ENCODE measurements at places on chromosomes 5 and 9. TPM values are rescaled to one million over a fixed set of nuclear protein-coding genes. Genes with fewer than 3 reads are reported as not detected.

DAPK1 gene
- total RNA-seq = 98.7 TPM

TRPM3 gene
- 0.55 TPM for total RNA-seq

S1PR3 gene
- total RNA-seq = 3.0 TPM

SPINK7 gene
- not detected for total RNA-seq

TPM2 gene
- 152 TPM for total RNA-seq

CATSPER3 gene
- total RNA-seq = 1.5 TPM

AK8 gene
- total RNA-seq = not detected

DNA sequence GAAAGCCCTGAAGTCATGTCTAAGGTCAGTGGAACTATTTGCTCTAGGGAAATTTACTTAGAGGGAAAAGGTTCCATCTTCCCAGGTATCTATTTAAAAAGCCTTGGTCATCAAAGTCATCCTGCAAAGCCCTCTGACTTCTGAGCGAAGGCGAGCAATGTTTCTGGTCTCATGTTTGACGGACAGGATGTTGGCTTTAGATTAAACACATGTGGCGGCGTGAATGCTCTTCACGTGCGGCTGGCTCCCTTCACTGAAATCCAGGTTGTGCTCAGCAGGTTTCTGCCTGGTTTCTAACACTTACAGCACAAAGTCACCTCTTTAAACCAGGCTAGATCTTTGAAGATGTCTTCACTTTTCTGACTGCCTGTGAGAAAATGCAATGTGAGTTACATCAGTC lies 5.7 kb upstream of the ZBTB34 start:
- DNase-seq = no peak

GRCh38 chr9:90631964-90632363 lies 10.7 kb downstream of the DIRAS2 start:
- no peak for DNase-seq

DNA sequence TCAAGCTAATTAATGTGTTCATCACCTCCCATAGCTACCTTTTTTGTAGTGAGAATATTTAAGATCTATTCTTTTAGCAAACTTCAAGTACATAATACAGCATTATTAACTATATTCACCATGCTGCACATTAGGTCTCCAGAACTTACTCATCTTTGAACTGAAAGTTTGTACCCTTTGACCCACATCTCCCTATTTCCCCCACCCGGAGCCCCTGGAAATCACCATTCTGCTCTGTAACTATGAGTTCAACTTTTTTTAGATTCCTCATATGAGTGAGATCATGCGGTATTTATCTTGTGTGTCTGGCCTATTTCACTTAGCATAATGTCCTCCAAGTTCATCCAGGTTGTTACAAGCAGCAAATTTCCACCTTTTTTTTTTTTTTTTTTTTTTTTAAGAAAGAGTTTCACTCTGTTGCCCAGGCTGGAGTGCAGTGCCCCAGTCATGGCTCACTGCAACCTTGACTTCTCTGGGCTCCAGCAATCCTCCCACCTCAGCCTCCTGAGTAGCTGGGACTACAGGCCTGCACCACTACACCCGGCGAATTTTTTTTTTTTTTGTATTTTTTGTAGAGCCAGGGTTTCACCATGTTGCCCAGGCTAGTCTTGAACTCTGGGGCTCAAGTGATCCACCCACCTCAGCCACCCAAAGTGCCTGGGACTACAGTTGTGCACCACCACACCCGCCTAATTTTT lies 100.4 kb upstream of the SAP30L start:
- no peak for DNase-seq

DNA sequence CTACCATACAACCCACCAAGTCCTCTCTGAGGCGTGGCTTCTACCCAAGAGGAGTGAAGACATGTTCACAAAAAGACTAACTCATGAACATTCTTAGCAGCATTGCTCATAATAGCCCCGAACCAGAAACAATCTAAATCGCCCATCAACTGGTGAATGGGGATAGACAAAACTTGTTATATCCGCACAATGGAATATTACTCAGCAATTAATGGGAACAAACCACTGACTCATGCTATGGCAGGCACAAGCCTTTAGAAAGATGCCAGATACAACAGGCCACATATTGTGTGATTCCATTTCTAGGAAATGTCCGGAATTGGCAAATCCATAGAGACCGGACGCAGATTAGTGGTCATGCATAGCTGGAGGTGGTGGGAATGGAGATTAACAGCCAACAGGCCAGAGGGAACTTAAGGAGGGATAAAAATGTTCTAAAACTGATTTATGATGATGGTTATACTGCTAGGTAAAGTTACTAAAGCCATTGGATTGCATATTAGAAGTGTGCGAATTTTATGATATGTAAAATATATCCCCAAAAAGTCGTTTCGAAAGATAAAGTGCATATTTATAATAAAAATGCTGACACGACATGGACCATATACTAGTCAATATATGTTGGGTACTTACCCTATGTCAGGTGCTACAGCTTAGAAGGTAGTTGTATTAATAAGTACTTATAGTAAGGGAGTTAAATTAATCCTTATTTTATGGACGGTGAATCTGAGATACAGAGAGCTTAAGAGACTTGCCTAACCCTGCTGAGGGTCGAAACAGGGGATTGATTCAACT lies 55.4 kb downstream of the LHX2 start:
- DNase-seq = no peak

DNA sequence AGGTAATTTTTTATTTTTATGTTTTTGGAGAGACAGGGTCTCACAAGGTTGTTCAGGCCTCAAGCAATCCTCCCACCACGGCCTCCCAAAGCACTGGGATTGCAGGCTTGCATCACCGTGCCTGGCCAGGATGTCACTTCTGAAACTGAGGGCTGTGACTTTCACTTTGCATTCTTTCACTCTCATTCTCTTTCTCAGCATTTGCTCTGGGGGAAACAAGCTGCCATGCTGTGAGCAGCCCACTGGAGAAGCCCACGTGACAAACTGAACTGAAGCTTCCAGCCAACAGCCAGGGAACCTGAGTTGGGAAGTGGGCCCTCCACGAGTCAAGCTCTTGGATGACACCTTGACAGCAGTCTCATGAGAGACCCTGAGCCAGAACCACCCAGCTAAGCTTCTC lies 109.4 kb downstream of the C5orf15 start:
- no peak for DNase-seq

DNA sequence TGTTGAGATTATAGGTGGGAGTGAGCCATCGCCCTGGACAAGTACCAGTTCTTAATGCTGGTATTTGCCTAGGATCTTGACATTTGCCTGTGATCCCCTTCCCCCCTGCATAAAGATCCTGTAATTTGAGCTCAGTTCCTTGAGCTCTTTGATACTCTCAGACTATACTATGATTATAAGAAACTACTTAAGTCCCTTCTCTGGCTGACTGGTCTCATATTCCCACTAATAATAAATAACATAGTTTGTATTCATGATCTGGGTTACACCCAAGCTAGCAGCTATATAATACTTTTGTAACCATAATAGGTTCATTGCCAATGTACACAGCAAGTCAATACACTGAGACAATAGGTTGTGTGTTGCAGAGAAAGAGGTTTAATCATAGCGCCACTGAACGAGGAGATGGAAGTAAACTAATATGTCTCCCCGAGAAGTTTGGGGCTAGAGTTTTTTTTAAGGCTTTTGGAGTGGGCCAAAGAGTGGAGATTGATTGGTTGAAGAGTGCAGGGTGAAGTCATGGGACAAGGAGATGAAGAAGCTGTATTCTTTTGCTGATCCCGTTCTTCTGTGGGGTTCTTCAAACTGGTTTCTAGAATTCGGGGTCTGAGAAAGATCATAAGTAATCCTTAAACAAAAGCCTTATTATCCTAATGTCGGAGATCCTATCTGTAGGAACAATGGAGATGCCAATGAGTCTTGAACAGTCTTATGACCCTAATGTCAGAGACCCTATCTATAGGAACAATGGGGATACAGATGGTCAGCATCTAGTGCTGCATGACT lies 20.7 kb upstream of the SHOC1 start:
- DNase-seq = no peak

- no peak for DNase-seq
Observed at GRCh38 chr5:111942201-111942600, 185.2 kb upstream of the NREP start.

DNA sequence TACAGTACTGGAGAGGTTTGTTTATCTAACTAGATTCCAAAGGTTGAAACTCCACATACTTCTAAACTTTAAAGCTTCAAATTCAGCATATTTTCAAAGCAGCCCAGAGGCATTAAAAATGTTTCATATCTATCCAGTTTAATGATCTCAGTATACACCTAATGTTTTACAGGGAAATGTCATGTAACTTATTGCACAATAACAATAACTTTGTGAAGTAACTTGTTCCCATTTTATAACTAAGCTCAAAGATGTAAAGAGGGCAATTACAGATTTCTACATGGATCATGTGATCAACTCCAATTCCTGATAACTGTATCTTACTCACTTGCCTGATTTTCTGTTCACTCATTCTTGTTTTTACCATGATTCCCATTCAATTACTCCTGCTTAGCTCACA lies 610.0 kb downstream of the TAF11L14 start:
- no peak for DNase-seq

Data from mucosa of descending colon (tissue), 3 donors.